Activated T-cell treated with anti-CD3 and anti-CD28 coated beads for 48 hours (primary cell): ENCODE measurements at places on chromosomes 3 and 15.

- no peak for DNase-seq
Measured at GRCh38 chr15:50945725-50946124, 37.2 kb downstream of the AP4E1 start.

GRCh38 chr3:42264399-42265058 is 1.5 kb downstream of the CCK start:
- no peak for DNase-seq

- DNase-seq = no peak
Measured at GRCh38 chr3:72555714-72556113, 292.5 kb downstream of the SHQ1 start.

GRCh38 chr3:38153221-38153620 is 12.1 kb upstream of the OXSR1 start:
- DNase-seq = no peak

- DNase-seq = no peak
Measured at GRCh38 chr15:91490211-91490610, 363.3 kb upstream of the SLCO3A1 start.

GRCh38 chr15:39663704-39664250 is 82.9 kb downstream of the THBS1 start:
- no peak for DNase-seq

DNA sequence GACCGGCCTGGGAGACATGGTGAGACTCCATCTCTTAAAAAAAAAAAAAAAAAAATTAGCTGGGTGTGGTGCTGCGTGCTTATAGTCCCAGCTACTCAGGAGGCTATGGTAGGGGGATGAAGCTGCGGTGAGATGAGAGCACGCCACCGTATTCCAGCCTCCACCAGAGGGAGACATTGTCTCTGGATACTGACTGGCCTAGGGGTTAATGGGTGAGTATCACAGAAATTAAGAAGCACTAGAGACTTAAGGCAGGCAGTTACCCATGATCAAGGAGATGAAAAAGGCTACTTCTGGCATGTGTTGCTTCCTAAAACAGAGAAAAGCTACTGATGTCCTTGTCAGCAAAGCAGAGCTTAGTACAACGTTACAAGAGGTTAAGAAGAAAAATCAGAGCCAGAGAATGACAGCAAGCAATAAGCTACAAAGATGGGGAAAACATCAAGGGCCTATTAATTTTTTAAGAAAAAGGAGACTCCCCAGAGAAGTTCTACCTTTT is 8.6 kb downstream of the TFRC start:
- DNase-seq = peak; percentile 31

DNA sequence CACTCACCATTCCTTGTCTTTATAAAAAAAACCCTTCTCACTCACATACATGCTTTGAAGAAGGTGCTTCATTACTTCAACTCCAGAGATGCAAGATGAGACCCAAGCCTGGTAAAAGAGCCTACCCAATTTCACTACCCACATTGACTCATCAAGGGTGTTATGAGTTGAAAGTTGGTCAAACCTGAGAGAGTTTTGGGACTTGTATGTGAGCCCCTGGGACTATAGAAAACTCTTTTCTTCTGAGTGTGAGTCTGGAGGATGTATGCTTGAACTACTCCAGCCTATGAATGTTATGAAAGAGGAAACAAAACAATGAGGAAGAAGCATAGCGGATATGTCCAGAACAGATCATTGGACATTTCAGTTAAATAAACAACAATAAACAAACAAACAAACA is 106.5 kb upstream of the SATB1 start:
- no peak for DNase-seq

GRCh38 chr3:67388738-67389137 is 265.7 kb downstream of the SUCLG2 start:
- no peak for DNase-seq

DNA sequence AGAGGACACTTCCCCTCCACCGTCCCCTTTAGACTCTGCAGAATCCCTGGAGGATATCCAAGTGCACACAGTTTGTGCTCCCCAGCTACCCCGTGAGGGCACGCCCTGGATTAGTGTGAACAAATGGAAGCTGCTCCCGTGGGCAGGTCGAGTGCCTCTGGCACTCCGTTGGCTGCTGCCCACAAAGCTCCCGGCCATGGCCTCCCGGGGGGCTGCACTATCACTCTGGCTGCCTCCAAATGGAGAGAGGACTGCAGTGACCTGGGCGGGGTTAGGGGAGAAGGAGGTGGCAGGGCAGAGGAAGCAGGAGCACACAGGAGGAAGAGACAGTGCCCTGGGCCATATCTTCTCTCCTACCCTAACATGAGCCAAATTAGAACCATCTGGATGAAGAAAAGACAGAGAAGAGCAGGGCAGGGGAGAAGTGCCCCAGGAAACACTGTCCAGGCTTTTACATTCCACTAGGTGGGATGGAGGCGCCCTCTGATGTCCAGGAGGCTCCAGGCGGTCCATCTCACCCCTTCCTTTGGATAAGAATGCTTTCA is 29.4 kb upstream of the ACAD9 start:
- DNase-seq = no peak

GRCh38 chr15:47727676-47728075 is 10.4 kb downstream of the SEMA6D start:
- no peak for DNase-seq

DNA sequence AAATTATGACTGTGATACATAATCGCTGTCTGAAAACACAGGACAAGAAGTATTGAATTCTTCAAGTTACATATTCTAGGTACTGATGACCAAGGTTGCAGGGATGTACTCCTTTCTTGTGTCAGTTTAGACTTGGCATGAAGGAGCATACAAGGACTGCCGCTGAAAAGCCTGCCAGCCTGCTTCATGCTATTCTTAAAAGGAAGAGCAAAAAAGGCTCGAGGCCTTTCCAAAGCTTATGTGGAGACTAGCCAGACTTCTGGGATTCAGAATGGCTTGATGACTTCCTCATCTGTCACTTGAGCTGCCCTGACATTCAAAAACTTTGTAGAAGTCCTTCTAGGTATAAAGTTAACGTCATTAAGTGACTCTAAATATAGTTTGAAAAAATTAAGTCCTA is 92.0 kb downstream of the CADM2 start:
- no peak for DNase-seq

- no peak for DNase-seq
Measured at GRCh38 chr3:58041826-58042324, 33.7 kb downstream of the FLNB start.

DNA sequence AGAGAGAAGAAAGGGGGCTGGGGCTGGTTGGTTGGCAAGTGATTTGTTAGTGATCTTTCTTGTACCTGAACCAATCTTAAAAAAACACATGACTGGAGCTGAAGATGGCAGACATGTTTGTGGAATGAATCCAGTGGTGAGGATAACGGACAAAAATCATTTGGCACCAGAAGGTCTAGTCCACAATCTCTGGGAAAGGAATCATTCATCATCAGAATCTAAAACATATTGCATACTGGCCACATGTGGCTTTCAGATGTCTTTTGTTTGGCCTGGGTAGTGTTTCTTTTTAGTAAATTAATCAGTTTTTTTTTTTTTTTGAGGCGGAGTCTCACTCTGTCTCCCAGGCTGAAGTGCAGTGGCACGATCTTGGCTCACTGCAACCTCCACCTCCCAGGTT is 5.0 kb downstream of the NEK11 start:
- DNase-seq = no peak

- no peak for DNase-seq
Measured at GRCh38 chr15:65028338-65028737, 1.1 kb downstream of the MTFMT start.

- DNase-seq = no peak
Measured at GRCh38 chr15:61654918-61655317, 405.3 kb downstream of the VPS13C start.

DNA sequence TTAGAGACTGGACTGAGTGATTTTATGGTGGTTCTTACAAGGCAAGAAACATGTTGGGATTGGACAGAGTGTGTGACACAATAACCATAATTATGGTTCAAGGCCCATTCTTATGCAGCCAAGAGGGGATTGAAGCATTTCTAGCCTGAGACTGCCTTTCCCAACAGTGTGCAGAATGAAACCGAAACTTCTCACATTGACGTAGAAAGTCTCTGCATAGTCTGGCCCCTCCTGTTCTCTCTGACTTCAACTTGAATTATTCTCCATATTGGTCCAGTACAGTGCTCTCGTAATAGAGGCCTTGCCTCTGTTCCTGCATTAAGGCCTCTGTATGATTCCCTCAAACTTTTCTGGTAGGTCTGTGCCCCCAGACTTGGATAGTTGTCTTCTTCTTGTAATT is 138.3 kb downstream of the DIPK2A start:
- DNase-seq = no peak

GRCh38 chr3:133644768-133645167 is 17.0 kb downstream of the TOPBP1 start:
- DNase-seq = no peak

DNA sequence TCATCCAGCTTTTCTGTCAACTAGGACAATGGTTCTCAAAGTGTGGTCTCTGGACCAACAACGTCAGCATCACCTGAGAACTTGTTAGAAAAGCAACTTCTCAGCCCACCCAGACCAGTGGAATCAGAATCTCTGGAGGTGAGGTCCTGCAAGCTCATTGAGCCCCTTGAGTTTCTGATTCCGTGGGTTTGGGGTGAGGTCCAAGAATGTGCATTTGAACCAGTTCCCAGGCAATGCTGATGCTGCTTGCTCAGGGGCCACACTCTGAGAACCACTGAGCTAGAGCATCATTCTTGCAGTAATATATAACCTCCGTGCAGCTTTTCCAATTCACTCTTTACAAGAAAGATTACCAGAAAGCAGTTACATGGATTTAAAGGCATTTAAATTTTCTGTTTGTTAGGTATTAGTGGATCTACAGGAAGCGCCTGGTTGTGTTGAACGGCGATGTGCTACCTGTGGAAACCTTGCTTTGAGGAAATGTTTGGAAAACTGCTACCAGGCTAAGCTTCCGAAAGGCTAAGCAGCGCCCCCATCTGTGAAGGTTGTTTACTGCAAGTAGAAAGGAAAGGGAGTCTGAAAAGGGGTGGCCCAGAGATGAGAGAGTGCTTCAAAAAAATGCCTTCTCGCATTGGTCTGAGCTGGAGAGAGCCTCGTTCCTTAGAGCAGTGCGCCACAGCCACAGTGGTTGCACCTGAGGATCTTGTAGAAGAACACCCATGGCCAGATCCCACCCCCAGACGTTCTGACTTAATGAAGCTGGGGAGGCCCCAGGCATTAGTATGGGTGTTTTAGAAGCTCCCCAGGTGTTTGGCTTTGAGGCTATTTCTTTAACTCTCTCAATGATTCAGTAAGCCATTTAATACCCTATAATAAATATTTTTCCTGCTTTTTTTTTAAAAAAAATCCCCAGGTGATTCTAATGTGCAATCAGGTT is 50.0 kb downstream of the RLBP1 start:
- peak; percentile 27 for DNase-seq

DNA sequence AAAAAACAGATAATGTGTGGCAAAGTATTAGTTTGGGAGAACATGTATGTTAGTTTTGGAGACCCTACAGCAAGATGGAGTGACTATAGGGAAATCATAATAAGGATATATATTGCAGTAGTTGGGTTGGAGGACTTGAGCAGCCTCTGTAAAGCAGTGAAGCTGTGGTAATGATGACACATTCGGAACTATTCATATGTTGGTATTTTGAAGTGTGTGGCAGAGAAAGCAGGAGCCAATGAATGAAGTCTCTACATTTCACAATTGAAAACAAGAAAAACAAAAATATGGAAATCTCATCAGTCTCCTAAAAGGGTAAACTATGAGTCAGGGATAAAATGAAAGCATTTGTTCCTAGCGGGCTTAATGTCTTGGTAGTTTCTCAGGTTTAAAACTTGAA is 645.9 kb downstream of the OTOL1 start:
- DNase-seq = no peak

GRCh38 chr15:42093966-42094365 is 396 bp downstream of the PLA2G4D start:
- no peak for DNase-seq

DNA sequence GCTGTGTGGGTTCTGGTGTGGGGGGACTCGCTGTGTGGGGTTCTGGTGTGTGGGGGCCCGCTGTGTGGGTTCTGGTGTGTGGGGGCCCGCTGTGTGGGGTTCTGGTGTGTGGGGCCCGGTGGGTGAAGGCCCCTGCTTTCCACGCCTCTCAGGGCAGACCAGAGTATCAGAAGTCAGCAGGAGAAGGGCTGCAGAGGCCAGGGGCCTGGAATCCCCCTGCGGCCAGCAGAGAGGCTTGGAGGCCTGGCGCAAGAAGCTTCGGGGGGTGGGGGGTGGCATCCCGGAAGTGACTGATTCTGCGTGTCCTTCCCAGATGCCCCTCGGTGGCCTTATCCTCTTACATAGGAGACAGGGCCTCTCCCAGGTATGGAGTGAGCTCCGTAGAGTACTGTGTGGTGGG is 37.4 kb downstream of the TNK2 start:
- no peak for DNase-seq

GRCh38 chr3:18217507-18218174 is 207.5 kb downstream of the SATB1 start:
- no peak for DNase-seq

DNA sequence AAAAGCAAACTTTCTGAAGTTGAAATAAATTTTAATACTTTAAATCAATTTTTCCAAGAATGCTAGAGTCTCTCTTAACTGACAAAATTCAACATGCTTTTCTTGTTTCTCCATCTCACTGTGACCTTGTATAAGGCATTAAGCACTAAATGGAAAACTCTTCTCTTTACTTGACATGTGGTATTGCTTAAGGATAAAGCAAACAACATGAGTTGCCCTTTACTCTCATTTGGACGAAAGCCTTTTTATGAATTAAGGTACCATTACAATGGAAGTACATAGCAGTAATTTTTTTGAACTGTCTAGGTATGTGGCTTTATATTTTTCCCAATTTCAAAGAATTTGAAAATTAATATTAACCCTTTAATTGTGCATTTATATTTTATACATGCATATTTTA is 1.4 kb downstream of the STRIT1 start:
- DNase-seq = no peak

DNA sequence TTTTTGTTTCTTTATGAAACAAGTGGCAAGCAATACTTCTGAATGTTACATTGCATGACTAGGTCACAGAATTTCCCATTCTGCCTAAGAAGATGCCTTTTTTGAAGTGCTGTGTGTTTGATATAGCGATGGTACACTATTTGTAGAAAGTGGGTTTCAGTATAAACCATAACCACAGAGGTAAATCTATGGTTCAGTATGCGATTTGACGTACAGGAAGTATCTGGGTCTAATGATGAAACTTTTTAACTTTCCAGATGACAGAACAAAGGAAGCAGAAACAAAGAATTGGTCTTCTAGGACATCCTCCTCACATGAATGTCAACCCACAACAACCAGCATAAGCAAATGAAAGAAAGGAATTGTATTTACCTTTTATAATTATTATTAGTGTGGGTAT is 133.4 kb upstream of the BHLHE40 start:
- no peak for DNase-seq
